NCI-H226 (cell line): ENCODE measurements at places on chromosomes 1 and 21.

GRCh38 chr1:118250232-118250631, 65.2 kb upstream of the SPAG17 start:
- DNase-seq = no peak

- DNase-seq = no peak
Measured at GRCh38 chr1:58917436-58917835, 133.6 kb upstream of the JUN start.

GRCh38 chr1:44239961-44240371, 26.7 kb downstream of the DMAP1 start:
- DNase-seq = no peak

DNA sequence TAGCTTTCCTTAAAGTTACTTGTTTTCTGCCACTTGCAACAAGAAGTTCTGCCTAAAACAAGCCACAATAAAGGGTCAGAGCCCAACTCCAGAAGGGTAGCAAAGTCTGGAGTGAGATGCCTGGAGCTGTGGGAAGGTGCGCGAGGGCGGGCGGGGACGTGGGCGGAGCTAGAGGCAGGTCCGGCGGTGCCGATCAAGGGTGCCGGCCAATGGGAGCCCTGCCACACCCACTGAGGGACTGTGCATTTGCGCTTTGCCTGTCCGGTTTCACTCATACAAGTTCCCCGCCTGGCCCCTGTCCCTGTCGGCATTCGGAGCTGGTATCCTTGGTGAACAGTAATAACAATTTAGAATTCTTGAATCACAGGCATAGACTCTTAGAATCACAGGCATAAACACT, 732.4 kb downstream of the MATN1 start:
- DNase-seq = no peak

GRCh38 chr1:66335859-66336640, 197.9 kb upstream of the SGIP1 start:
- no peak for DNase-seq

GRCh38 chr1:97870589-97870988, 50.2 kb downstream of the DPYD start:
- DNase-seq = no peak

GRCh38 chr1:210144736-210145135, 87.9 kb upstream of the SERTAD4 start:
- DNase-seq = no peak

GRCh38 chr1:25704267-25704691, 87.7 kb downstream of the MAN1C1 start:
- DNase-seq = no peak
